ENCODE measurements at places on chromosomes 3 and 15. TPM values are rescaled to one million over a fixed set of nuclear protein-coding genes. Genes with fewer than 3 reads are reported as not detected.

The IQCF5 gene
- not detected for total RNA-seq

The KNSTRN gene
- 77.1 TPM for total RNA-seq

The RTP3 gene
- not detected for total RNA-seq

GRCh38 chr3:127819656-127820055, 2.7 kb downstream of the MGLL start:
- no peak for DNase-seq

DNA sequence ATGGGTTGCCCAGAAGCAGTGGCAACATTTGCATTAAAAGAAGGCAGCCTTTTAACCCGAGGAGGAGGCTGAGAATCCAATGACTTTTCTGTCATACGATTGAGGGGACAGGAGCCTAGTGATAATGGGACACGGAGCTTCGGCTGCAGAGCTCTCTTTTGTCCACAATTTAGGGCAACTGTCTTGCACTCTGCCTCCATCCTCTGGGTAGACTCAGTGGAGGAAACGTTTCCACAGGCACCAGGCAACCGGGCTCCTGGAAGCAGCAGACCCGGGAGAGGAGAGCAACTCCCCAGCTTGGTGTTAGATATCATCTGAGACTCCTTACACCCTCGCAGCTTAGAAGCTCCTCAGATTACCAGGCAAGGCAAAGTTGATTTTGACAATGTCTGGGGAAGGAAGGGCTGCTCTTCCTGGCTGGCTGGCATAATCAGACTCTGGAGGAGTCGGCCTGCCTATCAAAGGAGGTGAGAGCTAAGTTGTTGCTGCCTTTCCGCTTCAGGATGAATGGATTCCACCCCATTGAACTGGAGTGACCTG, 43.5 kb upstream of the RNU6-1 start:
- no peak for DNase-seq

- DNase-seq: no peak
These were observed 250.0 kb upstream of the NECTIN3 start for GRCh38 chr3:110821586-110821985.

- DNase-seq: peak; percentile 68
These were observed 6.4 kb downstream of the GNAI2 start for GRCh38 chr3:50242381-50242770.

- no peak for DNase-seq
These were observed 49.9 kb upstream of the IQSEC1 start for GRCh38 chr3:13123013-13123654.

DNA sequence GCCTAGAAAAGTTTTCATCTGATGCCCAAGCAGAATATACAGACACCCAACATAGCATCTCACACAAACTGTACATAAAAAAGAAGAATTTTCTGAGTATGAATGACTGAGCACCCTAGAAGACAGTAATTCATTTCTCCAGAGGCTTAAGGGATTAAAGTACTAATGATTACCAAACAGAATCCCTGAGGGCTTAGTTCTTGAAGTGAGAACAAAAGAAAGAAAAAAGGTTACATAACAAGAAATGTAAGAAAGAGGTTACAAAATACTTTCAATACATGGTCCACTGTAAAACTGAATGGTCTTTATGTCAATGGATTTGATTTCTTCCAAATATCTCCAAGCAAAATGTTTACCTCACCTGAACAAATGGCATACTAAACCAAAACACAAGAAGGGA, 9.1 kb upstream of the NEK10 start:
- no peak for DNase-seq

- no peak for DNase-seq
These were observed 107.3 kb upstream of the IGSF10 start for GRCh38 chr3:151568184-151568583.

- no peak for DNase-seq
These were observed 23.0 kb downstream of the NEO1 start for GRCh38 chr15:73075160-73075859.

GRCh38 chr3:194851254-194851653, 165.6 kb downstream of the FAM43A start:
- no peak for DNase-seq

GRCh38 chr3:32961189-32961715, 9.8 kb downstream of the CCR4 start:
- DNase-seq: peak; percentile 52

GRCh38 chr3:69364354-69364753, 21.5 kb downstream of the FRMD4B start:
- no peak for DNase-seq

DNA sequence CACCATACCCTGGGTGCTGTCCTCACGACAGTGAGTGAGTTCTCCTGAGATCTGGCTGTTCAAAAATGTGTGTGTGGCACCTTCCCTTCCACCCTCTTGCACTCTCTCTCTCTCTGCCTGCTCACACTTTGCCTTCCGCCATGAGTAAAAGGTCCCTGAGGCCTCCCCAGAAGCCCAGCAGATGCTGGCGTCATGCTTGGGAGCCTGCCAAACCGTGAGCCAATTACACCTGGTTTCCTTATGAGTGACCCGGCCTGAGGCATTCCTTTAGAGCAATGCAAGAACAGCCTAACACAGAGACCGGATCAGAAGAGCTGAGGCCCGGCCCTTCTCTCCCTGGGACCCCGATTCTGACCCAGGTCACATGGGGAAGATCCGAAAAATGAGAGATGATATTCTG, 15.4 kb downstream of the TMEM44 start:
- DNase-seq: no peak

DNA sequence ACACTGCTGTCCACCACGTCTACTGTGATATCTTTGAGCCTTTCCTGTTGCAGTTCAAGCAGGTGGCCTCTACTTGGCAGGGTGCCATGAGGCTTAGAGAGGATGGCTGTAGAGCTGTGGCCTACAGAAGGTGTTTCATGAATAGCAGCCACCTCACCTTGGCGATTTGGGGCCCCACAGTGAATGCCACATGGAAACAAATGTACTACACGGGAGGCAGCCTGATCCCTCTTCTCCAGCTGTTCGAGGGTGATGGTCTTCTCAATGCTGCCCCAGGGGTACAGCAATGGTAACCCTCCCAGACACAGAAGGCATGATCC, 70.7 kb downstream of the FAM43A start:
- DNase-seq: no peak

DNA sequence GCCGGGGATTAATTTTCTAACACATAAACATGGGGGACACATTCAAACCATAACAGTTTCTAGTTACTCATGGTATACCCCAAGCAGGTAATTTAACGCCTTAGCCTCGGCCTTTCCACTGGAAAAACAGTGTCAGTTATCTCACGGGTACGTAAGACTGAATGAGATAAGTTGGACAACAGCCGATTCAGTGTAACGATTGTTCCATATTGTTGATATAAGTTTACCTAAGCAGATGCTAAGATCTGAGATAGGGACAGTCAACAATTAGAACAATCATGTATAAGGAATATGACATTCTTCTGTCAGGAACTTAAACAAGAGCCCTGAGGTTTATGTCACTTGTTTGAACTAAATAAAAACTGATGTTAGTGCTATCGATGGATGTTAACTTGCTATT, 130.8 kb downstream of the GHSR start:
- no peak for DNase-seq

GRCh38 chr3:51711352-51712037, 4.6 kb downstream of the GRM2 start:
- DNase-seq: peak; percentile 36
